ENCODE measurements at places on chromosomes 2 and 18.

- DNase-seq: no peak
Observed at GRCh38 chr2:107727318-107727717, 99.4 kb upstream of the RGPD4 start.

DNA sequence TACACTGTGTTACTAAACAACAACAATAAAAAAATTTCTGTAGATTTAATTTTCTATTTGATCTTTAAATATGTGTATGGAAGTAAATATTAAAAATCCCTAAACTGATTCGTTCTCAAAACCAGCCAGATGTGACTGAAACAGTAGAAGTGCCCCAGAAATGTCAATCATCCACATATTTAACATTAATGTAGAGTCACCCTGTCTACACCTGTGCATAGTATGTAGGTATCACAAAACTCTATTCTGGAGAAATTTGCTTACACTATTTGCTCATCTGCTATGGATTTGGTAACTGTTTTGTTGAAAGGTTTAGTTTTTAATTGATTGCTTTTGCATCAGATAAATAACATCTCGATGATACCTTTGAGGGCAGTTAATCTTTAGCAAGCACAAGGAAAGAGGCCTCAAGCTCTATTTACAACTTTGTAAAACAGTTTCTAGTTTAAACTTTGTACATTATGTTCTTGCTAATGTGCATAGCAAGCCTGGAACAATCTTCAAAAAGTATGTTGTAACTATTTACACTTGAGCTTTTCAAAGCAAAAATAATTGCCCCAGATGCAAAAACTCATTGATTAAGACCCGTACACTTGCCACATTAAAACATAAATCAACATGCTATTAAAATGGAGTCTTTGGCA lies 76.8 kb downstream of the PPP1R1C start:
- DNase-seq: no peak

DNA sequence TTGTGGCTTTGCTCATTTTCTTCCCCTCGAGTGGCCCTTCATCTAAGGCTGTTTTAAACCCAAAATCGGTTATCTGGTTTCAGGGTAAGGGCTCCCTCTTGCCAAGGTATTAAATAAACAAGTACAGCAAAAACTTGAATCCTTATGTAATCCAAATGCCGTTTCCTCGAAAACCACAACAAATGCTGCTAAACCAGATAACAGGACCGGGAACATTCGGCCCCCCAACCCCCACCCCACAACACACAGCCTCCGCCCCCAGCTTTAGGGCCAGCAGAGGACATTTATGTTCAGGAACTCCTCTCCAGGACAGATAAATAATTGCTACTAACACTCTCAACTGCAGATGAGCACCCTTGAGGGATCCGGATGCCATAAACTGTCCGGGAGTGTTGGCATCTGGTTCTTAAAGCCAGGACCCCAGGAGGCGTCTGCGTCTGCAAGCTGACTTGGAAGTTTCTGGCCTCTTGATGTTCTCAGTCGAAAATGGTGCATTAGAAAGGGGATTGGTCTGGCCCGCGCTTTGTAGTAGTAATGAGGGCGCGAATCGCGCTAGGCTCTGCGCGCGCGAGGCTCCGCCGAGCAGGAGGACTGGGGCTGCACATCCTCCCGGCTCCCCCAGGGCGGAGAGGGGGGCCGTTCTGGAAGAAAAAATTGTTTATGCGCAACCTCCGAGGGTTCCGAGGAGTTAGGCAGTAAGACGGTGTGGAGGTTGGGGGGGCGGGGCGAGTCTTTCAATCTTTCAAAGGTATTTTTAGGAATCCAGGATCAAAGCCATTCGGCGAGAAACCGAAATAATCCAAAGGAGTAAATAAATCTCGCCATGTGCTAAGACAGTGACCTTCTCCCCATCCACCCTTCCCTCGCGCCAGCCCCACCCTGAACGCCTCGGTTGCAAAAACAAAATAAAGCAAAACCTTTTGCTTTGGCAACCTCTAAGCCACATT lies 3.9 kb upstream of the ID2 start:
- DNase-seq: peak; percentile 70

- no peak for DNase-seq
Observed at GRCh38 chr2:232528746-232529460, 2.9 kb downstream of the CHRND start.

GRCh38 chr2:17756668-17757067 lies 2.7 kb downstream of the GEN1 start:
- no peak for DNase-seq

GRCh38 chr18:6441200-6441599 lies 26.5 kb upstream of the L3MBTL4 start:
- DNase-seq: no peak
